ENCODE measurements at places on chromosomes 12 and 14. TPM values are rescaled to one million over a fixed set of nuclear protein-coding genes. Genes with fewer than 3 reads are reported as not detected.

The GPRC5D gene
- polyA plus RNA-seq: not detected

GRCh38 chr12:4346931-4347330, 25.9 kb downstream of the TIGAR start:
- no peak for DNase-seq

The KERA gene
- not detected for polyA plus RNA-seq

DNA sequence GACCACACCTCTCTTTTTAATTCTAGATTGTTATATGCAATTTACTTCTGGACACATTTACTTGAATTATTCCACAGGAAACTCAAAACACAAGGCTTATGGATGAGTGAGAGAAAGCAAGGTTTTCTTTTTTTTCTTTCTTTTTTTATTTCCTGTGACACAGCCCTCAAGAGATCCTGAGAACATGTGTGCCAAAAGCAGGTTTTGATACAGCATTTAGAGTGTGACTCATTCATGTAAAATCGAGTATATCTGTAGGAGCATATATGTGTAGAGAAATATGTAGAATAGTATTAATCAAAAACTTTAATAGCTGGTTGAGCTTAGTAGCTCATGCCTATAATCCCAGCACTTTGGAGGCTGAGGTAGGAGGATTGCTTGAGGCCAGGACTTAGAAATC, 4.4 kb upstream of the MAX start:
- DNase-seq: no peak

DNA sequence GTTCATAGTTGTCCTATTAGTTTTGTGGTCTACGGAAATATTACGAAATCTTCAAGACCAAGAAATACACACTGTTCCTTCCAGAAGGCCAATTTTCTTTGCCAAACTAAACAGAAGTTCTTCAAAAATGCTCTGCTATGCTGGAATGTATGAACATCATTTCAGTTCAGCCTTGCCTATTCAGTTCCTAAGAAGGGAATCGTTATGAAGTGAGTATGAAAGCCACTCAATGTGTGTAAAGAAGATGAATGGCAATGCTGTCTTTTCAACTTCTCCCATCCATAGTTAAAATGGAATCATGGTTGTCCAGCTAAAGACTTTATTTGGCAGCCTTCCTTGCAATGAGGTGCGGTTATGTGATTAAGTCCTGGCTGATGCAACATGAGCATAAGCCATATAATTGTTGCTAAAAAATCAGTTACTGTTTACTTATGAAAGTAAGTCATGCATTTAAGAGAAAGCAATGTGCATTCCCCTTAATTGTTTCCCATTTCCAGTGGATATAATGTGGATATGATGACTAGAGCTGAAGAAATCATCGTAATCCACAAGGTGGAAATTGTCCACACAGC, 73.8 kb upstream of the PTPRR start:
- DNase-seq: no peak

The FGF23 gene
- not detected for polyA plus RNA-seq

The RFX4 gene
- not detected for polyA plus RNA-seq

The SPX gene
- polyA plus RNA-seq: not detected
